ENCODE measurements at places on chromosomes 6 and 20. TPM values are rescaled to one million over a fixed set of nuclear protein-coding genes. Genes with fewer than 3 reads are reported as not detected.

DNA sequence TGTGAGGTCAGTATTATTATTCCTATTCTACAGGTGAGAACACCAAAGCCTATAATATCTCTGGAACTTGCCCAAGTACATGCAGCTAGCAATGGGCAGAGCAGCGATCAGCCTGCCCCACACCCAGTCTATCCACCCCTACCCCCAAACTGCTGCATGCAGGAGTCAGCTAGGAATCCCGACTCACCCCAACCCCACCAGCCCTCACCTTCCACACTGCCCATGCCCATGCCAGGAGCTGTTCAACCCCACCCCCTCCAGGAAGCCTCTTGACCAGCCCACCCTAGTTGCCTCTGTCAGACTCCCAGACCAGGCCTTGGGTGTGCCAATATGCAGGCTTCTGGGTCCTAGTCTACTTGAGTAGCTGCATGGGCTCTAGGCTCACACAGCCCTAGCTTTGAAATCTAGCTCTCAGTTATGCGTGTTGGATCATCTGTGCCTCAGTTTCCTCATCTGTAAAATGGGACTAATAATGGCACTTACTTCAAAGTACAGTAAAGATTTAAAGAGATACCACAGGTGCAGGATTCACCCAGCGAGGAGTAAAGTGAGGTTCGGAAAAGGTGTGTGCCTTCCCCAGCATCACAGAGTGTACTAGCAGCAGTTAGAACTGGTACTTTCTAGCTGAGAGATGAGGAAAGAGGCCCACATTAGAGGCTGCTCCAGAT is 173.2 kb downstream of the VEGFA start:
- DNase-seq: peak; percentile 5

- no peak for DNase-seq
These were observed 153.3 kb upstream of the SYNCRIP start for GRCh38 chr6:85795945-85796344.

The DZANK1 gene
- total RNA-seq: 10.2 TPM

The MAFB gene
- total RNA-seq: 17.7 TPM

- no peak for DNase-seq
These were observed 5.4 kb downstream of the PTPN1 start for GRCh38 chr20:50515471-50516106.

DNA sequence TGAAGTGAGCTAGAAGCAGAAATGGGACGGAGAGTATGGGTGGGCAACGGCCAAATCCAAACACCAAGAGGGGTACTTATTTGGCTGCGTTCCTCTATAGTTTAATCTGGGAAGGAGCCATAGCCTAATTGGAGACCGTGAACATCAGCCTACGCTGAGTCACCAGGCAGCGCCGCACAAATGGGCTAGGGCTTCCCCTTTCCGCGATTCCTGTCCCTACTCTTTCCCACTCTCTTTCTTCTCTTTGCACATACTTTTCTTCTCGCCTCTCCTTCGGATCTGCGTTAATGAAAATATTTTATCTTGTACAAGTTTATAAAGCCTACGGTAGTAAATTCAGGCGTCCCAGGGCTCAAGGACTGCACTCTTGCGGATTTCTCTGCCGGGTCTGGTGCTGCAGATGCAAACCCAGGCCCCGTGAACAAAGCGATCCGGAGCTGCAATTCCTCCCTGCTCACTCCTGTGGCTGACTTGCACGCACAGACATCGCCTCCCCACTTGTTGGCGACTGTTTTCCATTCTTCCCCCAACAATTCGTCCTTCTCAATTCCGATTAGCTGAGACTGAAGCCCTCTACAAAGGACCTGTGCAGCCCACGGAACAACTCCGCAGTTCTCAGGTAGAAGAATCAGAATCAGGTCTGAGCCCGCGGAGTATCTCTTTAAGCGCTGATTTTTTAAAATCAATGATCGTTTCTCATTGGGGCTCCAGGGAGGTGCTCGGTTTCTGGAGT is 4.2 kb upstream of the TBX18 start:
- DNase-seq: no peak

GRCh38 chr6:2344319-2344905 is 99.0 kb upstream of the GMDS start:
- no peak for DNase-seq

- peak; percentile 26 for DNase-seq
These were observed 592 bp downstream of the LTB start for GRCh38 chr6:31581434-31582229.

DNA sequence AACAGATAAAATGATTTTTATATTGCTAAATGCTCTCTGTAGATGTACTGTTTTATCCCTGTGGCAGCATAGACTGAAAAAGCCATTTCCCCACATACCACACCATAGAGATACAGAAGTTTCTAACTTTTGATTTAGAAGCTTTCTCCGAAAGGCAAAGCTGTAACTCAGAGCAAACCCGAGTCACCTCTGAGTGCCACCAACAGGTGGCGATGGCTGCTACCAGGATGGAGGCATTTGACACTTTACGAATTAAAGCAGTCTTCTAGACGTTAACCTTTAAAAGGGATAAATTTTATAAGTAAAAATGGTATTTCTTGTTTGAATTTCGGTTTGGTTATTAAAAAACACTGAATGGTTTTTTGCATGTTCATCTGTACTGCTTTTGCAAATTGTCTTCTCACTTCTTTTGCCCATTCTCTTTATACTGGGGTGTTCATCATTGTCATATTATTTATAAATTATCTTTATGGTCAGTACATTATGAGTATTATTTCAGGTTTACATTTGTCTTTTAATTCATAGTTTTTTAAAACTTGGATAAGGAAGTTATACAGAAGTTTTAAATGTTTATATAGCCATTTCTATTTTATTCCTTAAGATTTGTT is 201.0 kb upstream of the CEP162 start:
- DNase-seq: peak; percentile 67

DNA sequence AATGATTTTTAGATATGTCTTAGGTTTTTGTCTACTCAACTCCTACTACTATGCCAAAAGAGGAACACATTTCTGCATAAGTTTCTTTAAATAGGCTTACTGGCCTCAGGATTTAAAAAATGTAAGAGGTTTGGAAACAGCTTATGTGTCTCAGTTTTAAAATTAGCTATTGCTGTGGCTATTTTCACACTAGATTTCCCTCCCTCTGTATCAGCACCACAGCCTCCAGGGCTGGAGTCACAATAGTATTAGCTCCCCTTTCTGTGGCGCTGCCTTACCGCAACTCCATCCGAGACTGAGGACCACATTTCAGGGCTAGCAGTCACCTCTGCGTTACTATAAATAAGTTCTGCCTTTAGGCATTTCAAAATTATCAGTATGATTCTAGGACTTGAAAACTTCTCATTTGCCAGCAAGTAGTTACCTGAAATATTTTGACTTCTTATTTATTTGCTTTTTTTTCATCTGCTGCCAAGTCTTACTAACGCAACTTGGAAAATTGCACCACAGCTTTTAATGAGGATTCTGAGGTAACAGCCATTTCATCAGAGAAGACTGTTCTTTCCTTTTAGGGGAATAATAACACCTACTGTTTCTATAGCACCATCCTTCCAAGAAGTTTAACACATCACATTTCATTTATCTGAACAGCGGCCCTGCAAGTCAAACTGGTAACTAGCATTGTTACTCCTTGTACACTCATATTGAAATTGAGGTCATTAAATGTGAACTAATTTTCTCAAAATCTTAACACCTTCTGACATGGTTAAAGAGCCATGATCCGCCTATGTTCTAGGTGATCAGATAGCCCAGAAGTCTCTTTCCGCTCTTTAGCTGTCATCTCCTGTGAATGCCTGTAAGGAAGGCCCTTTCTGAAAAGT is 105.9 kb downstream of the GJA10 start:
- no peak for DNase-seq

The PBOV1 gene
- total RNA-seq: not detected

- peak; percentile 59 for DNase-seq
These were observed 14.7 kb upstream of the PYGB start for GRCh38 chr20:25233016-25233772.

The ADAM33 gene
- total RNA-seq: 35.4 TPM

DNA sequence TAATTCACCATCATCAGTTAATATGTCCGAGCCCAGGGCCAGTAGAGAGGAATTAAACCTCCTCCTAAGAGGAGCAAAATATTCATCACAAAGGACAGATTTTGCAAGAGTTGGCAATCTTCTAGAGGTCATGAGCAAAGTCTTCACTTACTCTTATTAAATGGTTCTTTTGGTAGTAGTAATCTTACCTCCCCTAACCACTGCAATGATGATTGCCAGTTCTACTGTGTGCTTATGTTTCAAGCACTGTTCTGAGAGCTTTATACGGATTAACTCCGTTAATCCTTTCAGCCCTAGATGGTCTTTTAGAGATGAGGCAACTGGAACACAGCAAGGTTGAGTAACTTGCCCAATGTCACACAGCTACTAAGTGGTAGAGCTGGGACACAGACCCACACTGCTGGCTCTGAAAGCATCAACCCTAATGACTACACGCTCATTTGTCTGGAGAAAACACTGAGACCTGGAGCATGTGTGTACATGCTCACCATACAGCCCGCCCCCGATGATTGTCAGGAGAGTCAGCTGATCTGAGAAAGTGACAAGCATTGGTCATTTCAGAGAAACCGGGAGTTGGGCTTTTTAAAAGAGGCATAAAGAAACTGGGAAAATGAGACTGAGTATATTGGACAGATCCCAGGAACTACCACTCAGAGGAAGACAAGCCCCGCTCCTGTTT is 276.0 kb downstream of the NRN1 start:
- no peak for DNase-seq

- no peak for DNase-seq
These were observed 117.3 kb downstream of the MYB start for GRCh38 chr6:135298455-135298854.

- no peak for DNase-seq
These were observed 10.9 kb upstream of the PGC start for GRCh38 chr6:41757931-41758640.

GRCh38 chr6:134787261-134787877 is 162.5 kb downstream of the ALDH8A1 start:
- DNase-seq: no peak

The KCNQ5 gene
- 0.43 TPM for total RNA-seq

DNA sequence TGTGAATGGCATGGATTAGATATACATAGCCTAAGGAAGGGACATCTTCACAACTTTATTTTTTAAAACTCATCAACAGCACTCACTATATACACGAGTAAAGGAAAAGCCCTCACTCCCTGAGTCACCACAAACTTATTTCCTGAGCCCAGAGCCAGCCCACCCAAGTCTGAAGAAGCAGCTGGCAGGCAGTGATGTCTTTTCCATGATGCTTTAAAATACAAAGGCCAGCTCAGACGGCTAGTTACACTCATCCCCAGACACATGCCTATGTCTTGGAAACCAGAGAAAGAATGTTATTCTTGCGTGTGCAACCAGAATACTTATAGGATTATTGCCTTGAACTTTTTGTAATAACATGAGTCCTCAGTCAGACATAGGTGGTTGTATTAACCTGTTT is 114.4 kb downstream of the ADGRG6 start:
- no peak for DNase-seq

- no peak for DNase-seq
These were observed 107.1 kb downstream of the UNC5CL start for GRCh38 chr6:40931931-40932330.

- no peak for DNase-seq
These were observed 1.1 kb upstream of the APOBEC2 start for GRCh38 chr6:41051873-41052272.

GRCh38 chr6:14827354-14827753 is 418.5 kb upstream of the JARID2 start:
- DNase-seq: no peak

The PXDC1 gene
- total RNA-seq: 14.3 TPM

The CD2AP gene
- 33.5 TPM for total RNA-seq

The CRIP3 gene
- 33.4 TPM for total RNA-seq

GRCh38 chr20:34536798-34537394 is 20.7 kb downstream of the DYNLRB1 start:
- DNase-seq: peak; percentile 91

DNA sequence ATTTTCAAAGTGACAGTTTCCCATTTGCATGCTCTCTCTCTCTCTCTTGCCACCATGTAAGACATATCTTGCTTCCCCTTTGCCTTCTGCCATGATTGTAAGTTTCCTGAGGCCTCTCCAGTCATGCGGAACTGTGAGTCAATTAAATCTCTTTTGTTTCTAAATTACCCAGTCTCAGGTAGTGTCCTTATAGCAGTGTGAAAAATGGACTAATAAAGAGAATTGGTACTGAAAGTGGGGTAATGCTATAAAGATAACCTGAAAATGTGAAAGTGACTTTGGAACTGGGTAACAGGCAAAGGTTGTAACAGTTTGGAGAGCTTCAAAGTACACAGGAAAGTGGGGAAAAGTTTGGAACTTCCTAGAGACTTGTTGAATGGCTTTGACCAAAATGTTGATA is 389.8 kb downstream of the GRIK2 start:
- DNase-seq: no peak

- no peak for DNase-seq
These were observed 117.5 kb downstream of the SOX4 start for GRCh38 chr6:21710908-21711627.

- no peak for DNase-seq
These were observed 8.0 kb upstream of the F13A1 start for GRCh38 chr6:6328451-6328850.

The DLK2 gene
- total RNA-seq: 1.7 TPM

DNA sequence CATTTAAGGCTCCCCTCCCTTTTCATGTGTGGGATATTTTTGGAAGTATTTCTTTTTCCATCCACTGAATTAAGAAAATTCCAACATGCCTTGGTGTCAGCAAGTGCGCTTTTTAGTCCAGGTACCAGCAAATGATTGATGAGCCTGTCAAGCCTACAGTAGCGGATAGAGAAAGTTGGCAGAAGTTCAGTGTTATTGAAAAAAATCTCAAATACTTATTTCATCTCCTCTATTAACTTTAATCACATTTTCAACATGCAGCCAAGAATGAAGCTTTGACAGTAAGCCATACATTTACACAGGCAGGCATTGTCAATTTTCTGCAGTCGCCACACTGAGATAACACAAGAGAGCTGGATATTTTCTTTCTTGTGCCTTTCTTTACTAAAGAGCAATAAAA is 50.4 kb downstream of the BLOC1S5 start:
- DNase-seq: no peak

GRCh38 chr20:25116739-25117458 is 35.0 kb upstream of the VSX1 start:
- no peak for DNase-seq

DNA sequence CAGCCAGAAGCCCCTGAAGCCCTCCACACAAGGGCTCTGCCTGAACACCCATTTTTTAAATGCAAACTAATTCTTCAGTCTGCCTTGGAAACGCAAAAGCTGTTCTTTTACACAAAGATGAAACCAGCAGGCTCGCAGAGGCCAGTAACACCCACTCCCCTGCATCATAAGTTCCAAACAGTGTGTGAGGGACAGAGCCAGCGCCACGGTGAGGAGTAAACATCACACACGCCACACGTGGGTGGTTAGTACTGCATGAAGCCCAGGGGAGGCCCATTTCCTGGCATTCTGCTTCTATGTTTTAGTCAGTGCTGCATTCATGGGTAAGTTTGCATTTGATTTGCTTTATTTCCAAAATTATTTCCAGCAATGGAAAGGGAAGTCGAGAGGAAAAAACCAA is 217.7 kb upstream of the RIN2 start:
- peak; percentile 58 for DNase-seq

DNA sequence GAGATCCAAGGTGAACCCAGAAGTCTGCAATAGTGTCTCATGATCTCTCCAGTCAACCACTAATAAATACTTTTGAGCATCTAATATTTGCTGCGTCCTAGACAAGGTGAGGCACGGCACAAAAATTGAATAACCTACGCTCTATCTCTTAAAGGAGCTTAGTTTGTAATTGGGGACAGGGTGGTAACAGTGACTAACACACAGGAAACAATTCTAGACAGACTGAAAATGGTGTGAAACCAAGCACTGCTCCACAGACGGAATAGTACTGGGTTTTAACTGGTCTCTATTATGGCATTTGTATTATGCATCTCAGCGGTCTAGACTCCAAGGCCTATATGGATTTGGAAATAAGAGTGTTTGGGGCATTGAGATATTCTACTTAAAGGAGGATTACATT is 120.1 kb downstream of the CLIC5 start:
- DNase-seq: no peak

Measured in testis (tissue), 5 donors.